ENCODE measurements at places on chromosomes 4 and X. TPM values are rescaled to one million over a fixed set of nuclear protein-coding genes. Genes with fewer than 3 reads are reported as not detected.

Gene DHX15
- total RNA-seq, result 112 TPM

Gene ASB11
- total RNA-seq, result not detected

Gene MGAT4D
- total RNA-seq, result not detected

Gene TMSB15A
- 44.2 TPM for total RNA-seq

Gene EDNRA
- 2.9 TPM for total RNA-seq

Gene EXOC1L
- total RNA-seq, result not detected

Gene TRIML2
- total RNA-seq, result not detected

Gene SPIN2A
- not detected for total RNA-seq

Gene BEND2
- total RNA-seq, result not detected

Gene BEX2
- total RNA-seq, result not detected

Gene TMPRSS11A
- not detected for total RNA-seq

Gene NSG1
- total RNA-seq, result not detected

Gene SRPX2
- total RNA-seq, result 33.9 TPM

Gene MMRN1
- not detected for total RNA-seq

Gene STOX2
- total RNA-seq, result not detected

Gene VGLL1
- not detected for total RNA-seq

Gene TLR6
- total RNA-seq, result 1.5 TPM

Gene PAGE4
- not detected for total RNA-seq

Gene RBMXL3
- not detected for total RNA-seq

Gene NLGN4X
- total RNA-seq, result 1.2 TPM

Gene LINC00632
- not detected for total RNA-seq

Gene CXCL11
- not detected for total RNA-seq

Gene TXK
- 1.9 TPM for total RNA-seq

Gene PIR
- 49.6 TPM for total RNA-seq

Gene HSFX2
- total RNA-seq, result not detected

Gene PABPC1L2B
- not detected for total RNA-seq

Gene AIFM1
- total RNA-seq, result 35.1 TPM

Gene PRDM5
- 11.1 TPM for total RNA-seq

Gene FRMD7
- not detected for total RNA-seq

Gene ADD1
- total RNA-seq, result 98.4 TPM

Gene MTHFD2L
- total RNA-seq, result 8.4 TPM

Gene PHOX2B
- total RNA-seq, result not detected

Gene SYNPO2
- 2.8 TPM for total RNA-seq

Gene ZFP92
- total RNA-seq, result not detected

Gene HPSE
- 6.0 TPM for total RNA-seq

Gene TMPRSS11D
- total RNA-seq, result not detected

Gene ARR3
- not detected for total RNA-seq

Gene NAT8L
- total RNA-seq, result not detected

Gene NAA11
- not detected for total RNA-seq
